Activated CD8-positive, alpha-beta T cell treated with anti-CD3 and anti-CD28 coated beads, Interleukin-2, amount 10 ng/mL, durations not matched to agents 7 days and 5 days (primary cell): ENCODE measurements at places on chromosomes 7 and 10. TPM values are rescaled to one million over a fixed set of nuclear protein-coding genes. Genes with fewer than 3 reads are reported as not detected.
A peak's percentile ranks its signal among the peaks of the same experiment; 100 is the strongest.

Gene SFMBT2
- total RNA-seq = 63.2 TPM

Gene ATP6V0A4
- not detected for total RNA-seq

Gene RBP4
- not detected for total RNA-seq

Gene CHST15
- total RNA-seq = not detected

Gene AKR1C8
- 0.18 TPM for total RNA-seq

Gene POLR2J2
- 20.6 TPM for total RNA-seq

Gene PEX1
- total RNA-seq = 13.6 TPM

Gene ASB15
- total RNA-seq = not detected

Gene NYAP1
- total RNA-seq = 0.23 TPM

Gene CHST3
- not detected for total RNA-seq

- H3K27ac ChIP-seq = no peak overlapping the region
- DNase-seq = no peak
- no peaks in the 10 kb centered on the region for H3K36me3 ChIP-seq
- H3K4me1 ChIP-seq = peaks cover 3% of the 10 kb centered on the region
- no peak overlapping the region for H3K4me3 ChIP-seq
- peaks cover 14% of the 10 kb centered on the region for H3K27me3 ChIP-seq
Measured at GRCh38 chr7:28629216-28629842, 217.0 kb downstream of the CREB5 start.

GRCh38 chr10:31317652-31318381 is 1.2 kb upstream of the ZEB1 start:
- H3K4me1 ChIP-seq = peaks cover 48% of the 10 kb centered on the region
- peaks cover 13% of the 10 kb centered on the region for H3K36me3 ChIP-seq
- peak overlapping the region; percentile 96 for H3K4me3 ChIP-seq

DNA sequence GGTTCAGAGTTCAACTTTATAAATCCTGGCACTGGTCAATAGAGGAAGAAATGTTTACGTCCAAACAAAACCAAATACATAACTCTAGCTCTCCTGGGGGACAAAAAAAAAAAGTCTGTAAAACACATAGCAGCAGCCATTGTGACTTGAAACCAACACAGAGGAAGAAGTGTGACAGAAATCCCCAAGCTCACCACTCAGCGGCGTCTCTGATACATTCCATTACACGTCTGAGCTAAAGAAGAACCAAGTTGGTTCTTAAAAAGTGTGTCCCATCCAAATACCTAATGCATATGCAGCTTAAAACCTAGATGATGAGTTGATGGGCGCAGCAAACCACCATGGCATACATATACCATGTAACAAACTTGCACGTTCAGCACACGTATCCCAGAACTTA is 58.3 kb upstream of the NANOS1 start:
- H3K4me3 ChIP-seq = no peak overlapping the region
- H3K27ac ChIP-seq = no peak overlapping the region
- no peaks in the 10 kb centered on the region for H3K36me3 ChIP-seq
- H3K27me3 ChIP-seq = peaks cover 17% of the 10 kb centered on the region
- H3K4me1 ChIP-seq = no peaks in the 10 kb centered on the region

DNA sequence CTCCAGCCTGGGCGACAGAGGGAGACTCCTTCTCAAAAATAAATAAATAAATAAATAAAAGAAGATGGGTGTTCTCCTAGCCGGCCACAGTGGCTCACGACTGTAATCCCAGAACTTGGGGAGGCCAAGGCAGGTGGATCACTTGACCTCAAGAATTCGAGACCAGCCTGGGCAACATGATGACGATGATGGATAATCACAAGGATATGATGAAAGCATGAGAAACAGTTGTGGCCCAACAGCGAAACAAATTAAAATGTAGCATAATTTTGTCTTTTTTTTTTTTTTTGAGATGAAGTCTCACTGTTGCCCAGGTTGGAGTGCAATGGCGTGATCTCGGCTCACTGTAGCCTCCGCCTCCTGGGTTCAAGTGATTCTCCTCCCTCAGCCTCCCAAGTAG is 12.9 kb downstream of the ZNF786 start:
- peaks cover 29% of the 10 kb centered on the region for H3K36me3 ChIP-seq
- H3K27ac ChIP-seq = no peak overlapping the region
- H3K27me3 ChIP-seq = no peaks in the 10 kb centered on the region
- no peak overlapping the region for H3K4me3 ChIP-seq

- H3K4me3 ChIP-seq = no peak overlapping the region
- no peaks in the 10 kb centered on the region for H3K27me3 ChIP-seq
- no peak for DNase-seq
- H3K27ac ChIP-seq = no peak overlapping the region
Measured at GRCh38 chr7:132641238-132641637, 65.0 kb upstream of the PLXNA4 start.

GRCh38 chr10:103800089-103800488 is 55.3 kb downstream of the SH3PXD2A start:
- peaks cover 7% of the 10 kb centered on the region for H3K27me3 ChIP-seq
- no peaks in the 10 kb centered on the region for H3K36me3 ChIP-seq
- H3K4me3 ChIP-seq = peak overlapping the region; percentile 26
- DNase-seq = no peak
- peaks cover 29% of the 10 kb centered on the region for H3K4me1 ChIP-seq
- H3K27ac ChIP-seq = peak overlapping the region; percentile 19

GRCh38 chr7:55964261-55965099 is at the start of gene NIPSNAP2:
Gene NIPSNAP2 (plus strand): TSS chr7:55964585. CDS start chr7:55964610, 25 bp downstream.
- H3K36me3 ChIP-seq = peaks cover 9% of the 10 kb centered on the region
- peaks cover 23% of the 10 kb centered on the region for H3K4me1 ChIP-seq

DNA sequence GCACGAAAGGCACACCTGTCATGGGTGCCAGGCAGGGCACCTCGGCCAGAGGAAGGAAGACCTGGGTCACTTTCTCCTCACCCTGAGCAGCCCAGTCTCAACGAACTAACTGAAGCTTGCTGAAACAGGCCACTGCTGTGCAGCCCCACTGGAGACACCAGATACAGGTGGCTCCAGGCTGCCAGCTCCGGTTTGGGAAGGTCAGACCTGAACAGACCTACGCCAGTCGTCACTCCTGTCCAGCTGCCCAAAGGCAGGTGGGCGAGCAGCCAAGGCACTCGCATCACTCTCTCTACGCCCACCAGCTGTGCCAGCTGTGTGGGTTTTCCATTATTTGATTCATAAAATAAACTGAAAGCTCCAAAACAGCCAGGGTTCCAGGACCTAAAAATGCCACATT is 256.1 kb downstream of the ZMYND11 start:
- no peak for DNase-seq
- peaks cover 7% of the 10 kb centered on the region for H3K4me1 ChIP-seq
- no peaks in the 10 kb centered on the region for H3K36me3 ChIP-seq
- no peak overlapping the region for H3K4me3 ChIP-seq

DNA sequence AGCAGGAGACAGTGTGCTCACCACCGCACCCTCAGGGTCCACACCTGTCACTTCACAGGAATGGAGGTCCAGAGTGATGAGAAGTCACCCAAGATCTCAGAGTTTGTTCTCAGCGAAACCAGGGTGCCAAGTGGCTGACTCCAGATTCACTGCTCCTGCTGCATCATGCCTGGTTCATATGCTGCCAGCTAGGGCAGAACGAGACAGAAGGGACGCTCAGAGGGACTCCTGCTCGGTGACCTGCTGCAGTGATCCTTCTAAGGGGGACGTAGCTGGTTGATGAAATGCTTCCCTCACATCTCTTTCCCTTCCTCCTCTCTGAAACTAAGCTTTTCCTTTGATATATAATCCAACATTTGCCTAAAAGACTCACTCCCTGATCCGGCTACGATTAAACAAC is 248.5 kb downstream of the SFMBT2 start:
- no peak overlapping the region for H3K27ac ChIP-seq
- H3K36me3 ChIP-seq = peaks cover 83% of the 10 kb centered on the region
- no peak overlapping the region for H3K4me3 ChIP-seq
- H3K4me1 ChIP-seq = peaks cover 17% of the 10 kb centered on the region
- H3K27me3 ChIP-seq = no peaks in the 10 kb centered on the region

DNA sequence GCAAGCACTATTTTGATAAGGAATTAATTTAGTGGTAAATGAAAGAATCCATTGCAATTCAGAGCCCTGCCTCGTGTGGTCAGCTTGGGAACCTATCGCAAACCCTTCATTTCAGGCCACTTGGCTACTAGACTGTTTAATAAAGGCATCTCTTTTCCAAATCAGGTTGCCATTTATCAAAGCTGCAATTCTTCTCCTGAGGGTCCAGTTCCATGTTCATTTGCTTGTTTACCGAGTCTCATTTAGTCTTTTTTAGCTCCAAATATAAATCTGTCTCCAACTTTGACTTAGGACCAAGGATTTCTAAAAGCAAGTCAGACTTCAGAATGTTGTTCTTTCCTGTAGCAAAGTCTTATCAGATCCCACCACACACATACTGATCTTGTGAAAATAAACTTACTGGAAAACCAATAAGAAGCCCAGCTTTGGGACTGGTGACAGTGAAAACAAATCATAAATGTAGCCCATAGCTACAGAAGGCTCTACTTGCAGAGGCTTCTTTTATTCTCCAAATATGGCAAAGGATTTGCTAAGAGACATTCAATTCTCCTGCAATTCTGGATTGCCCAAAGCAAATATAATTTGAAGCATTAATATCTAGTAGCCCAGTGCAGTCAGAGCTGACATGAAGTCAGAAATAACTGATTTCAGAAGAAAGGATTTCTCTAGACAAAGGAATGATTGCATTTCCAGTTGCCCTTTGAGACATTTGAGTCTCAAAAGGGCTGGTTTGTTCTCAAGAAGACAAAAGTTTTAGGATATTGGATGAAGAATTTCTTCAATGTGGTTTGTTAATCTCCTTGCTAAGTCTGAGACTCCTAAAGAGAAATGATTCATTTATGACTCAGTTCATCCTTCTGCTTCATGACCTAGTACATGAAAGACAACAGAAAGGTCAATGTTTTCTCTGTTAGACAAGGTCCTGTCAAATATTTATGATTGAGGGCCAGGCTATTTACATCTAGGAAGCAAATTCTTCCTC is 28.0 kb downstream of the PPP1R3C start:
- H3K27ac ChIP-seq = no peak overlapping the region
- no peaks in the 10 kb centered on the region for H3K36me3 ChIP-seq
- no peaks in the 10 kb centered on the region for H3K27me3 ChIP-seq
- no peaks in the 10 kb centered on the region for H3K4me1 ChIP-seq

DNA sequence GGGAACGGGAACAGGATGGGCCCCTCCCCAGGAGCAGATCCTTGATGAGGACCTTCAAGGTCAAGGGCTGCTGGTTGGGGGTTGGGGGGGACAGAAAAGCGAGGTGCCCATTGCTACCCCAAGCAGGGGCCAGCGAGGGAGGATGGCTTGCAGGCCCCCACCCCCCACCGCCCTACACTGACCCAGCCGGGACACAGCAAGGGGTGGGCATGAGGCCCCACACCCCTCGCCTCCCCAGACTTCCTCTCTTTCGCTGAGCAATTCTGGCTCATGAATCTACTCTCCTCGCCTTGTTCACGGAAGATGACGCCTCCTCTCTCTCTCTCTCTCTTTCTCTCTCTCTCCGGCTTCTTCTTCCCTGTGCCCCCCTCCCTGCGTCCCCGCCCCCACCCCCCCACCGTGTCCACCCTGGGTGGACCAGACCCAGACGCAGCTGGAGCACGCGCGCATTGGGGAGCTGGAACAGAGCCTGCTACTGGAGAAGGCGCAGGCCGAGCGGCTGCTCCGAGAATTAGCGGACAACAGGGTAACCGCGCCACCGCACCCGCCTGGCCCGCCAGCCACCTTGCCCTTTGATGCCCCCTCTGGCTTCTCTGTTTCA is 81.1 kb upstream of the GTF2IRD1 start:
- no peaks in the 10 kb centered on the region for H3K27me3 ChIP-seq
- no peak for DNase-seq
- H3K27ac ChIP-seq = no peak overlapping the region
- no peak overlapping the region for H3K4me3 ChIP-seq

DNA sequence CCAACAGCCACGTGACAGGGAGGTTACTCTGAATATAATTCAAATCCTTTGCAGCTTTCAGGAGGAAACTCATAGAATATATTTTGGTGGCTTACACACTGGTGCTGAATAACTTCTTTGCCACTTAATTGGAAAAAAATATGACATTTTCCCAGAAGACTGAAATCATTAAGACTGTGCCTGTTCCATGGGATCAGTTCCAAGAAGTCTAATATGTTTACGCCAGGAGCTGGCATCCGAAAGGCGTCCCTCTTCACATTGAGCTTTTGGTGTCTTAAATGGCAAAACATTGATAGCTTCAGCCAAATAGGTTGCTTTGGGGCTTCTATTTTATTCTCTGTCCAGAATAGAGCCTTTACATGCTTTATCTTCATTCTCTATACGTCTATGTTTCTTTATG is 917.6 kb upstream of the LRRTM3 start:
- H3K4me3 ChIP-seq = no peak overlapping the region
- no peak for DNase-seq
- no peaks in the 10 kb centered on the region for H3K27me3 ChIP-seq
- no peak overlapping the region for H3K27ac ChIP-seq
- H3K36me3 ChIP-seq = no peaks in the 10 kb centered on the region
- no peaks in the 10 kb centered on the region for H3K4me1 ChIP-seq

- H3K4me3 ChIP-seq = peak overlapping the region; percentile 70
- H3K27me3 ChIP-seq = peaks cover 36% of the 10 kb centered on the region
- peak overlapping the region; percentile 80 for H3K27ac ChIP-seq
- peaks cover 65% of the 10 kb centered on the region for H3K4me1 ChIP-seq
- DNase-seq = no peak
Measured at GRCh38 chr7:22565315-22565811, 65.4 kb upstream of the STEAP1B start.

- H3K27ac ChIP-seq = no peak overlapping the region
- H3K36me3 ChIP-seq = no peaks in the 10 kb centered on the region
- no peaks in the 10 kb centered on the region for H3K27me3 ChIP-seq
- DNase-seq = no peak
- no peaks in the 10 kb centered on the region for H3K4me1 ChIP-seq
Measured at GRCh38 chr7:117863618-117864017, 9.6 kb downstream of the CTTNBP2 start.

DNA sequence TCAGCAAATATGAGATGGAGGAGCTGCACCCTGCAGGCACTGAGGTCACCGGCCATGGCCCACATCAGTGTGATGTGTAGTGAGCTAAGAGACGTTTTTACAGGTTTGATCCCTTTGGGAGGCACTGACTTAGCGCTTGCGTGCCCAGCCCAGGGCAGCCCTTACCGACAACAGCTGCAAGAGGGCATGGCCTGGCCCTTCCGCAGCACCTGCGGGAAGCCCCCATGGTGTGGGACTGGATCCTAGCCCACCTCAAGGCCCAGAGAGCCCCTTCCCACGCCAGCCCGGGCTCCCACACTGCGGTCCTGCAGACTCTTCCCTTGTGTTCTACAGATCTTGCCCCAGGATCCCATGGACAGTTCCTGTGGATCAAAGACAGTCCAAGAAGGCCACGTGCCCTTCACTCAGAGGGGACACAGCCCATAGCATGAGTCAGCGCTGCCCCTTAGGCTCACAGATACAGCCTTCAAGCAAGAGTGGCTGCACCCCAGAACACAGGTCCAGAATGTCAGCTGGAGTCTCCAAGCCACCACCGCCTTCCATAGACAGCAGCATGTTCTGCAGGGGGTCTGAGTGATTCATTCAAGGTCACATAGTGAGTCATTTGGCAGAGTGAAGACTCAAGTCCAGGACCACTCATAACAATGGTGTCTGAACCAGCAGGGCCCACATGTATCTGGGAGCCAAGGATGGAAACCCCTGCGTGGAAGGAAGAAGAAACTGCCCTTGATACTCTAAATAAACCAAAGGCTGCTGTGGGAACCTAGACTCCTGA is 25.4 kb downstream of the TLL2 start:
- no peak for DNase-seq
- H3K36me3 ChIP-seq = no peaks in the 10 kb centered on the region
- H3K27me3 ChIP-seq = peaks cover 11% of the 10 kb centered on the region
- no peaks in the 10 kb centered on the region for H3K4me1 ChIP-seq

- DNase-seq = no peak
- H3K4me3 ChIP-seq = no peak overlapping the region
- H3K36me3 ChIP-seq = no peaks in the 10 kb centered on the region
- H3K27ac ChIP-seq = no peak overlapping the region
- peaks cover 14% of the 10 kb centered on the region for H3K27me3 ChIP-seq
Measured at GRCh38 chr7:131607291-131608115, 51.1 kb upstream of the PODXL start.
